ENCODE measurements at places on chromosomes 5 and 9.

DNA sequence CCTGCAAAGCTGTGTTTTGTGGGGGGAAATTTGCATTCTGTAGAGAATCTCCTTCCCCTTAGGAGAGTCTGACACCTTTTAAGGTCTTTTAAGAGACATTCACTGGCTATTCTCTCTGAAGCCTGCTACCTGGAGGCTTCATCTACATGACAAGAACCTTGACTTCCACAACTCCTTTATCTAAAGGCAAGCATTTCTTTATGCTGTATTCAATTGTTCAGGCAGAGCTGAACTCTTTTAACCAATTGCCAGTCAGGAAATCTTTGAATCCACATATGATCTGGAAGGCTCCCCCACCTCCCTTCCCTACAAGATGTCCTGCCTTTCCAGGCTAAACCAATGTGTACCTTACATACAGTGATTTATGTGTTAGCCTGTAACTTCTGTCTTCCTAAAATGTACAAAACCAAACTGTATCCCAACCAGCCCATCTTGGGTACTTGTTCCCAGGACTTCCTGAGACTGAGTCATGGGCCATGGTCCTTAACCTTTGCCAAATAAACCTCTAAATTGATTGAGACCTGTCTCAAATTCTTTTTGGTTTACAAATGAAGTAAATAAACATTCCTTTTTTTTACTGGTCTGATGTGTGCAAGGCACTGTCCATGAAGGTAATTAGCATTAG, 9.9 kb downstream of the C9orf85 start:
- DNase-seq = no peak

DNA sequence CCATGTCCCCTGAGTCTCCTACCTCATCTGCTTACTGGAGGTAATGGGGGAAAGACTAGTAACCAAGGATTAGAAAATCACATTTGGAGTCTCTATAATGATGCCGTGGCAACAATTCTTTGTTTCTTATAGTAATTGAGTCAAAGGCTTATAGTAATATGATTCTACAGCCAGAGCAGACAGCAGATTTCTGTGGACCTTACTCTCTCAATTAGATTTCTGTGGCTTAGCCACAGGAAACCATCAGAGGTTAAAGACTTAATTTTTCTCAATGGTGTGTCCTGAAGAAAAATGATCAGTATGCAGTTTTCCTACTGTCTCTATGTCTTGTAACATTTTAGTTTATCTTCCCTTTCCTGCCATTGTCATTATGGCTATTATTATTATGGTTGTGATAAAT, 59.3 kb upstream of the CD180 start:
- no peak for DNase-seq

GRCh38 chr9:17682684-17683083, 103.8 kb downstream of the SH3GL2 start:
- no peak for DNase-seq

- DNase-seq = no peak
Observed at GRCh38 chr9:110115826-110116542, 92.0 kb downstream of the C9orf152 start.

DNA sequence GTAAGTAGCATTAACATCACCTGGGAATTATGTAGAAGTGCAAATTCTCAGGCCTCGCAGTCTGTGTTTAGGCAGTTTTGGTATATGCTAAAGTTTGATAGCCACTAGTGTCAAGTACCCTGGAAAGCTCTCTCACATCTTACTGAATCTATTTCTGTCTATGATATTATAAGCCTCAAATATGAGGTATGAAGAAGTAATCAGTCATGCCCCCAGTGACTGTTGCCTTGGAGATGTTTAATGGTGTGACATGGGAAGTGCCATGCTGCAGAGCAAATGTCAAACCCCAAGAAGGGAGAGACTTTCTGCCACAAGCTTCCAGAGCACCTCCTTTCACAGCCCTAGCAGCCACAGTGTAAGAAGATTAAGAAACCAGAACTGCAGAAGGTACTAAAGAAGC, 9.8 kb upstream of the PDE8B start:
- DNase-seq = no peak

DNA sequence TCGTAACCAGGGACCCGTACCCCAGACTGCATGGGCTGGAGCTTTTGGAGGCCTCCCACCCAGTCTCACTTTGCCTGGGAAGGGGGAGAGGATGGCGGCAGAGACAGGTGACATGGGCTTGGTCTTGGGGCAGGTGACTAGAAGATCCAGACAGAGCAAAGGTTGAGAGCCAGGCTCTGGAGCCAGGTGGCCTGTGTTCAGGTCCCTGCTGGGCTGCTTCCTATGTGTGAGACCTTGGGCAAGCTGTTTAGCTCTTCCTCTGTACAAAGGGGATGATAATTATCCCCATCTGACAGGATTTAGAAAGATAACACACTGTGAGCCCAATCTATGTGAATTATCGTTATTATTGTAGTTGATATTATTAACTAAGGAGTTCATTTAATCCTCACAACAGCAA, 16.1 kb upstream of the NDST1 start:
- no peak for DNase-seq

- no peak for DNase-seq
Observed at GRCh38 chr5:131392466-131393095, 128.7 kb downstream of the CDC42SE2 start.
